Stimulated activated CD4-positive, alpha-beta T cell treated with anti-CD3 and anti-CD28 coated beads, Interleukin-1b, Interleukin-23, amount 100 ng/mL, for 1 hour (primary cell): ENCODE measurements at places on chromosomes 4 and X.

- DNase-seq, result no peak
Measured at GRCh38 chr4:42637867-42638266, 19.0 kb downstream of the ATP8A1 start.

GRCh38 chr4:74544655-74545361 is 99.9 kb downstream of the AREG start:
- DNase-seq, result no peak

GRCh38 chrX:45860450-45860849 is 659.8 kb upstream of the DIPK2B start:
- DNase-seq, result no peak

DNA sequence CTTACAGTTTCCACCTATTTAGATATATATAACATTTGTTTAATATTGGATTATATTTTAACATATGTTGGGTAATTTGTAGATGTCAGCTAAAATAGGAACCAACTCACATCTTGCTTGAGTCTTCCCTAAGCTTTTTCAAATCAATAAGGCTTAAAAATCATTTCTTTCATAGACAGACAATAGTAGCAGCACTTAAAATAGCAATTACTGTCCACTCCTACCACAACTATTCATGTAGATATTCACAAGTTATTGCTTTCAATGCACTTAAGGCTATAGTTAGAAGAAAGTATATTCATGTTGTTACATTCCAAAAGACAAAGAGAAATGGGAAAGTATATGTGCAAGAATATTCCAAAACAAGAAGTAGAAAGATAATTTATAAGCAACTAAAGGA is 71.2 kb downstream of the YIPF7 start:
- DNase-seq, result no peak

GRCh38 chrX:19386679-19387078 is 43.0 kb downstream of the PDHA1 start:
- DNase-seq, result no peak
